ENCODE measurements at places on chromosomes 11 and 22.

GRCh38 chr22:46600273-46600796 lies 19.9 kb upstream of the GRAMD4 start:
- no peak for DNase-seq

- peak; percentile 54 for DNase-seq
These were observed 80.8 kb downstream of the ZC3H12C start for GRCh38 chr11:110173811-110174644.

GRCh38 chr22:50656122-50657070 lies 16.2 kb upstream of the SHANK3 start:
- no peak for DNase-seq

GRCh38 chr11:95156133-95156721 lies 66.6 kb downstream of the ENDOD1 start:
- no peak for DNase-seq

GRCh38 chr11:61742391-61742790 lies 10.0 kb upstream of the MYRF start:
- no peak for DNase-seq

DNA sequence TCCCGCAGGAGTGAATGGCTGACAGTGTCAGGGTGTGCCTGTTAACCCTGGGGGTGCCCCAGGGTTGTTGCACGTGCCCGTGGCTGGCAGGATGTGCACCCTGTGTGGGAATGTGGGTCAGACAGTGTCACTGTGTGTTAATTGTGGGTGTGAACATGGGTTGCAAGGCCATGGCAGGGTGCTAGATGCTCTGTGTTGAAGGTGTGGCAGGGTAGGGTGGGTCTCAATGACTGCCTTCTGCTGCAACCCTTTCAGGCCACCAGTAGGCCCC lies 8.3 kb downstream of the RIN1 start:
- no peak for DNase-seq

DNA sequence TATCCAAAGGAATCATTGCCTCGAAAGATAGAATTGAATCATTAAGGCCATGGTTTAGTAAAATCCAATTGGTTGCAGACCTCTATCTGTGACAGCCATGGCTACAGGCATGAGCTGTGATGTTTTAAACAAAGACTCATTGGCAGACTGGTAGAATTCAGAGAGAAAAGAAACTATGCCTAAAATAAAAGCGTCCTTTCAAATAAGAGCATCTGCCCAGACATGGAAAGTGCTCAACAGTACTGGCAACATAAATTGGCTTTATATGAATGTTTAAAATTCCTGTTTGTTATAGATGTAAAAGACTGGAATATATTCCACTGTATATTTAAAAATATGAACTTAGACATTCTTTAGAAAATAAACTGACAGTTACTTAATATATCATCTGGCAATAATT lies 2034.2 kb downstream of the LRRC4C start:
- no peak for DNase-seq

- no peak for DNase-seq
These were observed 13.6 kb downstream of the BCL9L start for GRCh38 chr11:118911880-118912741.

- DNase-seq: no peak
These were observed 33.0 kb downstream of the VSIG10L2 start for GRCh38 chr11:125978778-125979407.

GRCh38 chr11:123406441-123407129 lies 23.5 kb upstream of the GRAMD1B start:
- DNase-seq: no peak

GRCh38 chr11:70073871-70074371 lies 4.2 kb upstream of the ANO1 start:
- DNase-seq: peak; percentile 73

GRCh38 chr11:34433899-34434298 lies 4.8 kb upstream of the CAT start:
- no peak for DNase-seq

DNA sequence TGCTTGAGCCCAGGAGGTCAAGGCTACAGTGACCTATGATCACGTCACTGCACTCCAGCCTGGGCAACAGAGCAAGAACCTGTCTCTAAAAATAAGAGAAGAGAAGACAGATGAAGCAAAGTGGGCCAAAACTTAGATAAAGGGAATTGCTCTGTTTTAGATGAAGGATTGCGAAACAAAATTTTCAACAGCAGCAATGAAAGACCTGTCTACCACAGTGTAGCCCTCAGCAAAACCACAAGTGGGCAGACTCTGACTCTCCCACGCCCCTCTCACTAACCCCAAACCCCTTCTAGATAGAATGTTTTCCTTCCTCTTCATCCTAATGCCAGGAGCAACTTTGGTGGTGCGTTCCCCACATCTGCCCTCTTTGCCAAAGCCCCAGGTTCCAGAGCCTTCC lies 105.6 kb upstream of the ALDH3B2 start:
- no peak for DNase-seq

DNA sequence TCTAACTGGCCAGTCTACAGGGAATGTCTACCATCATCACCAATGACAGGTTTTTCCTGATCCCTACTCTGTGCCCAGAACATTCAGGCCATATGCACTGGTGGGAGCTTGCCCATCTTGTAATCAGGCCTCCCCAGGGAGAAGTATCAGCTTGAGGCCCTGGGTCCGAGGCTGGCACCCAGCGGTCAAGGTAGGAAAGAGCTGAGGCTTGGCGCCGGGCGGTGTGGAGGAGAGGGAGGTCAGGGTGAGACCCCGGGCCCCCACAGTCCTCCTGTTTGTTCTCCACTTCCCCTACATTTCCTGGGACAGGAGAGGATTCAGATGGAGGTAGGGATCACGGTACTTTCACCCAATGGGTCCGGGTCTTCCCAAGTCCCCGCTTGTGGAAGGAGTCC lies 15.5 kb downstream of the TSKU start:
- DNase-seq: no peak

GRCh38 chr11:10935015-10935559 lies 77.2 kb upstream of the ZBED5 start:
- DNase-seq: no peak

GRCh38 chr11:72433455-72434036 lies 785 bp downstream of the CLPB start:
- no peak for DNase-seq

- peak; percentile 35 for DNase-seq
These were observed 187.0 kb downstream of the DSCAML1 start for GRCh38 chr11:117610045-117610444.

DNA sequence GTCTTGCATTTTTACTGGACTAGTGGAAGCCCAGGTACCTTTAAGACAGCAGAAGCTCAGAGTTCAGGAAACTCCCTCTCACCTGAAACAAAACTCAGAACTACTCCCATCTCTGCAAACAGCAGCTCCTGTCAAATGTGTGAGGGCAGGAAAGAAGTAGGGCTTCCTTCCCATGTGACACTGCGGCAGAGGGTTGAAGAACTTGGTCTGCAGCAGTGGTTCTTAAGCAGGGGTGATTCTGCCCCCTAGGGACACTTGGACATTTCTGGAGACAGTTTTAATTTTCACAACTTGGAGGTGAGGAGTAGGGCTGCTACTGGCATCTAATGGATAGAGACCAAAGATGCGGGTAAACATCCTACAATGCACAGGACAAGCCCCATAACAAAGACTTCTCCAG lies 63.4 kb downstream of the RCN1 start:
- peak; percentile 28 for DNase-seq

- DNase-seq: no peak
These were observed 23.9 kb downstream of the TSPAN32 start for GRCh38 chr11:2325719-2326118.

- no peak for DNase-seq
These were observed 23.9 kb upstream of the IGSF9B start for GRCh38 chr11:133980665-133981064.

DNA sequence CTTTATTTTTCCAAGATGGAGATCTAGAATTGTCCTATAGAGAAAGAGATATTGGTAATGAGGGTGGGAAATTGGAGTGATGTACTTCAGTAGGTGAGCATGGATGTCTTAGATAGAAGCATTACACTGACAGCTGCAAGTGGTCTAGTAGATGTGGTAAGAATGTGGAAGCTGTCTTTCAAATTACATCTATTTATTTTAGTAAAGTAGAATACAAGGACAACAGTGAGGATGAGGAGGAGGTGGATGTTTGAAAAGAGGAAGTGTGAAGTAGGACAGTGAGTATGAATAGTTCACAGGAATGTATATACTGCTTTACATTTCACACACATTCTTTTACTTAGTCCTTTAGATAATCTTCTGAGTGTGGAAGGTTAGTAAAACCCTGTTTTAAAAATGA lies 64.2 kb downstream of the HIPK3 start:
- DNase-seq: no peak

GRCh38 chr11:2518983-2519340 lies 74.2 kb downstream of the KCNQ1 start:
- DNase-seq: no peak

GRCh38 chr11:65764434-65764833 lies 16.3 kb downstream of the AP5B1 start:
- DNase-seq: no peak

DNA sequence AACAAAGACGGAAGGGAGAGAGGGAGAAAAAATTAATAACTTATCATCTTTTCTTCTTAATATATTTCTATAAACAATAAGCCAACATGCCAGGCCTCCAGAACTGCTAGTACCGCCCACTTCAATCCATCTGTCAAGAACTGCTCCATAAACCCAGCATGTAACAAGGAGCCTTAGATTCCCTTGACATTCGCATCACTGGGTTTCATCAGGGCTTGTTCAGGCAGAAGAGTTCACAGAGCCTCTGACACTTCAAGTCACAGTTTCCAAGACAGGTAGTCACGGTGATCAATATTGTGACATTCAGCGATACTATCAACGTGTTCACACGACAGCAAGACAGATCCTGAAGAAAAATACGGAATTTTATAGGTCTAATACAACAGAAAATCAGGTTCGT lies 61.7 kb downstream of the LARGE2 start:
- DNase-seq: no peak

DNA sequence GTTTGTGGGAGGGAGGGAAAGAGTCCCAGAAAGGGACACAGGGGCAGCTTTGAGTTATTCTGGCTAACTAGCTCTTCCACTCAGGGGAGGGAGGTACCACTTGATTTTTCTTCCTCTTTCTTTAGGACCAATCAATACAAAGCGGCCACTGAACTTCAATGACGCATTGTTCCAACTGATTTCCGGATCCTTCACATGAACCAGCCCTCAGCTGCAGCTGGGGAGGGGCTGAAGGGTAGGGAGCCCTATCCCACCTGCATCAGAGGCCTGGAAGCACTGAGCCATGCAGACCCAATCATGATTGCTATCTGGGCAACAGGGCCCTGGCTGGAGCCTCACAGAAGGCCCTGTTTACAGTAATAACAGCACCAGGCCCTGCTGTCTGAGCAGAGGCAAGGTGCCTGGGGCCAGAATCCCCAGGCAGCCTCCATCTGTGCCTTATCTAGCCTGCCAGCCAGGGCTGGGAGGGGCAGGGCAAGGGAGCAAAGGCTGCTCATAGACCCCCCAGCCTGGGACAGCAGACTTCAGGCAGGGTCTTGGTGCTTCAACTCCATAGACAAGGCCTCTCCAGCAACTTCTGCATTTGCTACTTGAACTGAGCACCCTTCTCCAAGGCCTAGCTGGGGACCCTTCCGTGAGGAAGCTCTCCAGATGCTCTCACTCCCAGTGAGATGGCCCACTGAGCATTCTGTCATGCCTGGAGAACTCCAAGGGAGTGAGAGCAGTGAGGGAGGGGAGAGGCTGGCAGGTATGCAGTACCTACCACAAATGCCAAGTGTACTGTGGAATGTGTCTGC lies 22.5 kb downstream of the CLPB start:
- DNase-seq: peak; percentile 66

GRCh38 chr11:77065878-77066228 lies 918 bp upstream of the CAPN5 start:
- peak; percentile 44 for DNase-seq

DNA sequence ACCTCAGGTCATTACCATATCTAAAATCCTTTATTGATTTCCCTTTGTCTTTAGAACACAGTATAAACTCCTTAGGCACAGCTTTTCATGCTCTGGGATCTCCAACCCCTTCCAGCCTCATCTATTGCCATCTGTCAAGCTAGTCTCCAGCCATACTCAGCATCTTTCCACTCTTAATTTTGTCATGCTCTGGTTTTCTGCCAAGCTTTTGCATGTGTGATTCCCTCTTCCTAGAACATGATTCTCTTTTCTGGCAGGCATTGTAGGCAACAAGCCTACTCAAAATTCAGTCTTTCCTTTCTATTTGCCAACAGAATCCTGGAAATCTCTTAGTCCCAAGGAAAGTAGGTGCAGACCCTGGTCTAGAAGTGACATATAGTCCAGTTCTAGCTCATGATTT lies 35.5 kb upstream of the SLC6A5 start:
- DNase-seq: no peak

- DNase-seq: no peak
These were observed 385.5 kb downstream of the CTTN start for GRCh38 chr11:70783821-70784220.

DNA sequence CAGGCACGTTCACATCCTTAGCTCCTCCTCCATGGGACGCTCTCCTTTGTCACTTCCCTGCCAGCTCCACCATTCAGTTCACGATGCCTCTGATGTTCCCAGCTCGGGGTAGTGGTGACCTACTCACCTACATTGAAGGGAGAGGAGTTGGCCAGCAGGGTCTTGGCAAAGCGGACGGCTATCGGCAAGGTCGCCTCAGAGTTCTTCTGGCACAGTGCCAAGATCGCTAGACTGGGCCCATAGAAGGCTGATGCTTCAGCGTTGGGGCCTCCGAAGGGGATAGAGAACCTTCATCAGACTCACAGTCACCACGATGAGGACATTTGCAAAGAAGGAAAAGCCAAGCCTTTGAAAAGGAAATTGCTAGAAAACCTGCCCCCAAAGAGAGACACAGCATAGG lies 3.0 kb downstream of the CBLIF start:
- DNase-seq: no peak

GRCh38 chr22:50169181-50169759 lies 1.3 kb upstream of the PANX2 start:
- no peak for DNase-seq

DNA sequence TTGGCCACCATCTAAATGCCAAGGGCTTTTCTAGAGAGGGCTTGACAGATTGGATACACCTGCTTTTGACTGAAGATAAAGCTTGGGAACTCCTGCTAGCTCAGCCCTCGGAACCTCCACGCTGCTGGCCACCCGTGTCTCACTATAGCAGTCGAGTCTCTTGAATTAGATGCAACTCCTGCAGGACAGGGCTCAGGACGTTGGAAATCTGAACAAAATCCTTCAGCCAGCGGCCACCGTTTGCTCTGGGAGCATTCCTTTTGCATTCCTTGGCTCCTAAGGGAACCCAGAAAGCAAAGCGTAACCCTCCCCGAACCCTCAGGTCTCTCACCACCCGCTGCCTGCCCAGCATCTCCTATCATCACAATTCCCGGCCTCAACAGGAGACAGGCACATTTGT lies 77.8 kb downstream of the GRIK4 start:
- no peak for DNase-seq
